ENCODE measurements at places on chromosomes 3 and 15.

GRCh38 chr15:70063261-70063925 is 34.3 kb downstream of the TLE3 start:
- DNase-seq = no peak

DNA sequence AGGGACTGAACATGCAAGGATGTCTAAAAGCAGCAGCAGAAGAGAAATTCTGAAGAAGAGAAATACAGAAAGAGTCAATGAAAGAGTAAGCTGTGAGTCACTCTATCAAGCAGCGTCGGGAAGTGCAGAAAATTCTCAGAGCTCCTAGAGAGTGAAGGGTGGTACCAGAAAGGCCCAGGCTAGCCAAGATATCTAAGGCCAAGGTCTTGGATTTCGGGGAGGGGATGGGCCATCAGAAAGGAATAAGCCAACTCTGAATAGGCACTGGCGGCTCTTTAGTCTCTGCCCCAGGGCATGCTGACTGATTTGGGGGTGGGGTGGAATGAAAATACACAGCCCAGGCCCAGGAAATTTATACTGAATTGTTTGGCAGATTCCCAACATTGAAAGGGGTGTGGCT is 70.8 kb downstream of the GPR156 start:
- DNase-seq = peak; percentile 52

DNA sequence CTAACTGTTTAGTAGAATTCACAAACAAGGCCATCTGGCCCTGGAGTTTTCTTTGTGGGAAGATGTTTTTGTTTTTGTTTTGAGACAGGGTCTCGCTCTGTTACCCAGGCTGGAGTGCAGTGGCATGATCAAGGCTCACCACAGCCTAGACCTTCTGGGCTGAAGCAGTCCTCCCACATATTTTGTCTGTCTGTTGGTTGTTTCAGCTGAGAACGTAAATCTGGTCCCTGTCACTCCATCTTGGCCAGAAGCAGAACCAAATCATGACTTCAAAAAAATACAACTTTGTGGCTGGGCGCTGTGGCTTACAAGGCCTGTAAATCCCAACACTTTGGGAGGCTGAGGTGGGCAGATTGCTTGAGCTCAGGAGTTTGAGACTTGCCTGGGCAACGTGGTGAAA is 27.1 kb downstream of the MRAS start:
- no peak for DNase-seq

- no peak for DNase-seq
Measured at GRCh38 chr15:52448011-52448890, 80.4 kb downstream of the MYO5A start.

DNA sequence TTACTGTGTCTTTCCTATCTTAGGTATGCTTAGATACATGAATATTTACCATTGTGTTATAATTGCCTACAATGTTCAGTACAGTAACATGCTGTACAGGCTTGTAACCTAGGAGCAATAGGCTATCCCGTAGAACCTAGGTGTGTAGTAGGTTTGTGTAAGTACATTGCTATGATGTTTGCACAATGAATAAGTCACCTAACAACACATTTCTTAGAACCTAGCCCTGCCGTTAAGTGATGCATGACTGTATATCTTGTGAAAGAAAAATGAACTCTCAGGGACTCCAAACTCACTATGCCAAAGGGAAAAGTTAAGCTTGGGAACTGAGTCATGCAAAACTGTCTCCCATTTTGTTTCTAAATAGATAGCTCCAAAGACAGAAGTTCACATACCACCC is 91.5 kb upstream of the ACP3 start:
- DNase-seq = peak; percentile 50

- peak; percentile 87 for DNase-seq
Measured at GRCh38 chr15:51380999-51381806, 39.7 kb downstream of the GLDN start.

GRCh38 chr3:58564456-58565160 is 12.6 kb downstream of the FAM107A start:
- peak; percentile 89 for DNase-seq

DNA sequence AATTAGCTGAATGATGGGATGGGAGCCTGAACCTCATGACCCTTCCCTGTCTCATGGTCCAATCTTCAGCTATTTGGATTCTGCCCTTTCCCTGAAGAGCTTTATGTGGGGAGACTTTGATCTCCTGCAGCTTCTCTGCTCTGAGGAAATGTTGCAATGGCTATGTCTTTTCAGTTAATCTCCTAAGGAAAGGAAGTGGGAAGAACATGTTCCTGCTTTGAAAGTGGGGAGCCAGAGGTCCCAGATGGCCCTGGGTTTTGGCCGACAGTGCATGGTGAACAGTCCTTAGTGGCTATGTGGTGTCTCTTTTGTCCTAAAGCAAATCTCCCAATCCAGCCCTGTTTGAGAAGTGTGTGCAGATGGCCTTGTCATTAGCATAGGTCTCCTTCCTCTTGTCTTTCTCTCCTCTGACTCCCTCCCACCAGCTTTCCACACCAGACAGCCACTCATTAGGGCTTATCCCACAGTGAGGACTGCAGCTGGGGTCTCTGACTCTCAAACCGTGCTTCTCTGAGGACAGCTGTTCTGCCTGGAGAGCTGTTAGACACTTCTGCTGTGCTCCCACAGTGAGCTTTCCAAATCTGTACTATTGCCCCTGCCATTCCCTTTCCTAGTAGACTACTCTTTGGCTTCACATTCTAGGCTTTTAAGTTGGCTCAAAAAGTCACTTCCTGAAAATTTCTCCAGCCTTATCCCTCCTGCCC is 365.8 kb upstream of the UMPS start:
- DNase-seq = no peak

DNA sequence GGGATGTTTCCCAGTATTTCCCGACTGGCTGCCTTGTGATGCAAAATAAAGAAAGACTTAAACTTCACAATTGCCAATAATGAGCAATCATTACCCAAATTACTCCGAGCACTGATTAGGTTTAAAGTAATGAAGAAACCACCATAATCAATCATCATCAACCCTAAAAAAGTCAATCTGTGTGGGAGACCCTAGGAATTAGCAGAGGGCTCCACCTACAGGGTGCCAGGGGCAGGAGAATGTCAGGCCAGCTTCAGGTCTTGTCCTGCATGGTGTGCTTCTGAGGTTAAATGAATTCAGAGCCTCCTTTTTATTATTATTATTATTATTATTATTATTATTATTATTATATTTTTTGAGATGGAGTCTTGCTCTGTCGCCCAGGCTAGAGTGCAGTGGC is 478.0 kb upstream of the ARRDC4 start:
- no peak for DNase-seq

GRCh38 chr3:160027541-160028195 is 39.0 kb downstream of the IL12A start:
- DNase-seq = peak; percentile 82

- DNase-seq = peak; percentile 35
Measured at GRCh38 chr3:123143669-123144411, 57.9 kb upstream of the SEC22A start.

DNA sequence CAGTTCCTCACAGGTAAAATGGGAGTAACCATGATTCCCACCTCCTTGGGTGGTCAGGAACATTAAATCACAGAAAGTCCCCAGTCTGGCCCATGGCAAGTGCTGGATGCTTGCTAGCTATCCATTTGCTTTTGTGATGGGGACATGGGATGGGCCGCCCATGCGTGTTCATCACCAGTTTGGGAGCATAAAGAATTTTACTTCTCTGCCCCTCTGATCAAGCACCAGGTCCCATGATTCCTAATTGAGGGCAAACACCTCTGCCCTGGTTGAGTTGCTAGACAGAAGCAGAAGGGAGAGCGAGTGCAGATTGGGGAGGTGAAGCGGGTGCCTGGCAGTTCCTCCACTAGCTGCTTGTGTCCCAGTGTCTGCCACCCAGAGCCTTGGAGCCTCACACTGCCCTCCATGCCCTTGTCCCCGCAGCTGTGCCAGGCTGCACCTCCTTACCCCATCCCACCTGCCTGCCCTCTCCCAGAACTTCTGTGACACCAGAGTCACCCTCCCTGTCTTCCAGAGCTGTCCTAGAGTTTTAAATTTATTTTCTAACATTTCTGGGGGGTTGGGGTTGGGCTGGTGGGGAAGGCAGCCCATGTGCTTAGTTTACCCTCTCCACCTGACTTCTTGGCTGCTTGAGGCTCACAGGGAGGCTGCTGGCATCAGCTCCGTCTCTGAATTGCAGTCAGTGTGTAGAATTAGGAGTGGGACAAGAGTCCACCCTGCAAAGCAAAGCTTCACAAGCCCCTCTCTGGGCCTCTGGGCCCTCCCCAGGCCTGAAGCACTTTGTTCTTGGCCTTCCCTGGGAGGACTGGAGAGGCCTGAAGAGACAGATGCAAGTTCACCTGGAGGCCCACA is 18.4 kb downstream of the CFAP100 start:
- no peak for DNase-seq

DNA sequence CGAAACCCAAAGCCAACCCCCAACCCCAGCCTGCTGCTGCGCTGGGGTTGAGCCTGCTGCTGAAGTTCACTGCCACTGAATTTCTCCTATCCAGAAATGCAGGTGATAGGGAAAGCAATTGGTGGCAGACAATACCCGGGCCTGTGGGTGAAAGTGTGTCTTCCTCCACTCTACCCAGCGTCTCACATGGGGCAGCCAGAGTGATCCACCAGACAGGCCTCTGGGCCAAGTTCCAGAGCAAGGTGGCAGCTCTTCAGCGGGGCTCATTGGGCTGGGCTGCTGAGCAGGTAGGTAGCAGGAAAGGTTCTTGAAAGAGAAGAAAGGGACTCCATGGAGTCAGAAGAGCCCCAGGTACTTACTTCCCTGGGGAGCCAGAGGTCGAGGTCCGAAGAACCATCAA is 6.0 kb downstream of the ADCY5 start:
- DNase-seq = no peak

DNA sequence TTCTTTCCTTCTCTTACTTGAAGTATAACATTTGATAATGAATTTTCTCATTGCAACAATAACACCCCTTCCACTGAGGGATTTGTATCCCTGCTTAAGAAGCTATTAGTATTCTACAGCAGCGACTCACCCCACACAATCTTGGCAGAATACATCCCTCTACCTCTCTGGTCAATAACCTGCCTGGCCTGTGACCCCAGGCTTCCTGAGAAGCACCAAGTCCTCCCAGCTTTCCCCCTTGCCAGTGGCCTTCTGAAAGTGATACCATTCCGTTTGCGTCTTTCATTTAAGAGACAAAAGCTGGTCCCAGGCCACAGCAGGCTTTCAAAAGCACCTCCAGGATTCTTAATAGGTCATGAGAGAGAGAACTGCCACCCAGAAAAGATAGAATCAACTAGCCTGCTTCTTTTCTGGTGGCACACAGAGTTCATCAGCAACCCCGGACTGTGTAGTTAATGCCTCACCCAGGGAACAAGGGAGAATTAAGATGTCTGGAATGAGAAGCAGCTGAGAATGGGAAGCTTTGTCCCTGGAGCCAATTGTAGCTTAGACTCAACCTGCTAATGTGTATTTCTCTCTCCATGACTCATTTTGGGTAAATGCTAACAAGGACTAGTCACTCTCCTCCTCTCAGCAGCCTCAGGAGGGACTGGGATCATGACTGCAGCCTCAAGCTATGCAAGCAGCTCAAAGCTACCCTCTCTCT is 101.0 kb upstream of the CPNE4 start:
- DNase-seq = peak; percentile 98

DNA sequence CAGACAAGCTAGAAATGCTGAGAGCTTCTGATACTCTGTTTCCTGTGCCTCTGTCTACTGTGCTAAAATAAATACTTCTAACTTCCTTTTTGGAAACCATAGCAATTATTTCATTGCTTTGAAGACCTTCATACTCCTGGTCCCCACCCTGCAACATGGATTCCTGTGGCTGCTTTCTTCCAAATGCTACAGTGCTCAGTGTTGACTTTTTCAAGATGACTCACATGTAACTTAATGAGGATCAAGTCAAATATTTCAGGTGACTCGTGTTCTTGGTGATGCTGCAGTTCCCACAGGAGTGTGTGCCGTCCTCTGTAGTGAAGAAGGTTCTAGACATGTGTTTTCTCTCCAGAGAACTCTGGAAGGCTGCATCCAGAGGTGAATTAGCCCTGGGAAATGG is 288.6 kb downstream of the CLSTN2 start:
- peak; percentile 13 for DNase-seq

GRCh38 chr15:46618984-46619383 is 984.2 kb downstream of the SQOR start:
- no peak for DNase-seq

- DNase-seq = peak; percentile 87
Measured at GRCh38 chr3:184513276-184514170, 48.1 kb upstream of the EPHB3 start.

DNA sequence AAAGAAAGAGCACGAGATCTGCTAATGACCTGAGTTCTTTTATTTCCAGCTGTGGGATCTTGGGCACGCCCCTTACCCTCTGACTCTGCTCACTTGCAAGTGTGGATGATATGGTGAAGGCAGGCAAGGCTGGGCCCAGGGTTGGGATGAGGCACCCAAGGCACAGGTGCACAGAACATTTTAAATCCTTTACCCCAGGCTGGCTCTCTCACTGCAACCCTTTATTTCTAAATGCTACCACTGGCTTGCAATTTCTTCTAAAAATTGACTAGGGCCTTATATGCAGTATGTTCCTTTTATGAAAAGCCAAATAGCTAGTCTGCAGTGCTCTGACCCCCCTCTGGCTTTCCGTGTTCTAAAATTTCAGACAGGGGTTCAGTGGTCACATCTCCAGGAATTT is 237.7 kb downstream of the VPS13C start:
- DNase-seq = no peak

DNA sequence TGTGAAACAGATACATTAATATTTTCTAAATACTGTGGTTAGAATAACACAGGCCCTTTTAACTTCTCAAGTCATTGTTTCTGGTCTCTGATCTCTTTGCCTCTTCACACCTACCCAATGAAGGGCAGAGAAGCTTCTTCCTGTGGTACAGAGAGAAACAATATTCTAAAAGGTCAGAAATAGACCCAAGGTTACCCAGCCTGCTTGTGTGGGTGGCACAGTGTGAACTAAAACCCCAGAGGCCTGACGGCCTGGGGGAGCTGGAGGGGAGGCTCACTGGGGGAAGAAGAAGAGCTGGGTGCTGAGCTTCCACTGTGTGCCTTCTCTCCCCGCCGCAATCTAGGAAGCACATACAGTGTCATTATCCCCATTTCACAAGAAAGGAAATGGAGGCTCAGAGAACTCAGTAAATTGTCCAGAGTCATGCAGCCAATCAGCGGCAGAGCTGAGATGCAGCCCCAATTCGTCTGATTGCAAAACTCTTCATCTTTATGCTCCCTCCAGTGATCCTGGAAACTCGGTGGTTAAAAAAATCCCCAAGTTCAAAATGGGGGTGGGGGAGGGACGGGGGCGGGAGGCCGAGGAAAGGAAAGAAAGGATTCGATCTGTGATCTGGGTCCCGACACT is 64.1 kb upstream of the HEG1 start:
- no peak for DNase-seq

- DNase-seq = no peak
Measured at GRCh38 chr15:48616216-48616615, 29.3 kb downstream of the FBN1 start.

- no peak for DNase-seq
Measured at GRCh38 chr3:39362192-39362591, 21.0 kb upstream of the SLC25A38 start.

DNA sequence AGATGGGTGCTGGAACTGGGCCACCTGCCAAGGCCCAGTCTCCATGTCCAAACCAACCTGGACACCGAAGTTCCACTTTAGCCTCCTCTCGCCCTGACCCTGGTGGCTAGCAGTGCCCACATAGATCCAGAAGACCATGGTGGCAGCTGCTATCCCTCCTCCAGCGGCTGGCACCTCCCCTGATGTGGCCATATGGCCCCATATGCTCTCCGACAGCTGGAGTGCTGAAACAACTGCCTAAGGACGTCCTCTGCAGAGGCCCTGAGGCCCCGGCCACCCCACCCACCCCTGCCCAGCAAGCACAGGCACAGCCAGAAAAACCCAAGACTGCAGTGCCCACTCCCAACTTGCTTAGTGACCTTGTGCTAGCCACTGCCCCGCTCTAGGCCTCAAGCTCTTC is 182.3 kb upstream of the LINGO1 start:
- DNase-seq = no peak

- no peak for DNase-seq
Measured at GRCh38 chr15:96416218-96416933, 85.9 kb downstream of the NR2F2 start.

All from GM23248 (cell line).